ENCODE measurements at places on chromosomes 5 and 9. TPM values are rescaled to one million over a fixed set of nuclear protein-coding genes. Genes with fewer than 3 reads are reported as not detected.

PTGS1 gene
- 1.3 TPM for total RNA-seq

NR4A3 gene
- not detected for total RNA-seq

IFNA5 gene
- not detected for total RNA-seq

PCDHGC5 gene
- total RNA-seq: 0.77 TPM

HTR1A gene
- not detected for total RNA-seq

FAM221B gene
- not detected for total RNA-seq

PLEKHG4B gene
- total RNA-seq: not detected

NOL8 gene
- 15.7 TPM for total RNA-seq

PRDM12 gene
- not detected for total RNA-seq

PCDHB6 gene
- not detected for total RNA-seq

SLC34A1 gene
- total RNA-seq: not detected

CMYA5 gene
- 0.77 TPM for total RNA-seq

AGTPBP1 gene
- 23.9 TPM for total RNA-seq

FEM1C gene
- total RNA-seq: 11.8 TPM

C6 gene
- total RNA-seq: not detected

SELENOP gene
- total RNA-seq: 17.3 TPM

FOXI1 gene
- not detected for total RNA-seq

CLIC3 gene
- total RNA-seq: 2.1 TPM

SH3RF2 gene
- total RNA-seq: 6.3 TPM

ARHGEF37 gene
- 29.1 TPM for total RNA-seq

TMEM232 gene
- 0.79 TPM for total RNA-seq

PRRT1B gene
- total RNA-seq: not detected

PRUNE2 gene
- under 0.01 TPM for total RNA-seq

SLC34A3 gene
- total RNA-seq: not detected

QRFP gene
- total RNA-seq: not detected

TXNDC8 gene
- not detected for total RNA-seq

Measured in bronchial epithelial cell (primary cell).